ENCODE measurements at places on chromosomes 3 and 15. TPM values are rescaled to one million over a fixed set of nuclear protein-coding genes. Genes with fewer than 3 reads are reported as not detected.
A peak's percentile ranks its signal among the peaks of the same experiment; 100 is the strongest.

- no peak for DNase-seq
Measured at GRCh38 chr15:67013696-67014095, 51.7 kb upstream of the SMAD3 start.

The EPHB3 gene
- total RNA-seq = not detected

- DNase-seq = no peak
Measured at GRCh38 chr3:28863186-28863585, 417.7 kb upstream of the RBMS3 start.

The SNX22 gene
- total RNA-seq = 1.8 TPM

The CHAC1 gene
- total RNA-seq = 21.9 TPM

DNA sequence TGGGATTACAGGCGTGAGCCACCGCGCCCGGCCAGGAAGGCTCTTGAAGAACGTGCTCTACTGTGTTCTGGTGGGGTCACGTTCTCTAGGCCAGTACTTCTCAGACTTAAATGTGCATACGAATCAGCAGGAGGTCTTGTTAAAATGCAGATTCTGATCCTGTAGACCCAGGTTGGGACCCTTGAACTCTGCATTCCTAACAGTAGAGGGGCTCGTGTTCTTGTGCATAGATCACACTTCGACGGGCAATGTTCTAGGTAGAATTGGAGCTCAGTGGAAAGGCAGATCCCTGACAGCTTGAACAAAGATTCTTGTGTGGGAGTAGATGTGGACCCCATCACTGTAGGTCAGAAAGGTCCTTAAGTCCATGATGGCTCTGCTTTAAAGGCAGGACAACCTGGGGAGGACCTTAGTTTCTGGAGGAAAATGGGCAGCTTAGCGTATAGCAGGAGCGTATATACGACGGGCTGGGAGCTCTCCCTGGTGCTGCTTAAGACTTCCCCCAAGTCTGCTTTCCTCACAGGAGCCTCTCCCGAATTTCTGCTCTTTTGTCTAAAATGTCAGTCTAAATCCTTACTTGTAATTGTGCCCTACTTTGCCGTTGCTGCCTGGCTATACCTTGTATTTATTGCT, 16.9 kb upstream of the FAM81A start:
- DNase-seq = no peak

DNA sequence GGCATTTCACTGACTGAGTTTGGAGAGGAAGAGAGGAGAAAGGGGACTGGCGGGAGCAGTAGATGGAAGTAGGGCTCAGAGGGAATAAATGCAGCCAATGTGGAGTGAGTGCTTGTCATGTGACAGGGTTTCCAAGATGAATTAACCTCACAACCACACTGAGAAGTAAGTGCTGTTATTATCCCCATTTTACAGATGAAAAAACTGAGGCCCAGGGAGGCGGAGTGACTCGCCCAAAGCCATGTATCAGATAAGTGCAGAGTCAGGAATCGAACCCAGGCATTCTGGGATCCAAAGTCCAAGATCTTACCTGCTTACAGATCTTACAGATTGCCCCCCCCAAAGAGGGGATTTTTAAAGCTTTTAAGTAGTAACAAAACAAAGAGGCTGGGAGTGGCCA, 207.2 kb downstream of the SHQ1 start:
- DNase-seq = no peak

- peak; percentile 35 for DNase-seq
Measured at GRCh38 chr3:129936757-129937156, 37.8 kb upstream of the TRH start.

The TICRR gene
- total RNA-seq = 29.2 TPM

DNA sequence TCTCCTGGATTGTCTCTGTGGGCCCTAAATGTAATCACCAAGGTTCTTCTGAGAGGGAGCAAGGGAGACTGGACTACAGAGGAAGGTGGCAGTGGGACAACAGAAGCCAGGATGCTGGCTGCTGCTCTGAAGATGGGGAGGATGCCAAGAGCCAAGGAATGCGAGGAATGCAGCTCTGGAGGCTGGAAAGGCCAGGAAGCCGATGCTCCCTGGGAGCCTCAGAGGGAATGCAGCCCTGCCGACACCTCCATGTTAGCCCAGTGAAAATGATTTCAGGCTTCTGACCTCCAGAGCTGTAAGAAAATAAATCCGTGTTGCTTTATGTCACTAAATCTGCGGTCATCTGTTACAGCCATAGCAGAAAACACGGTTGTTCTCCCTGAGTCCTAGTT, 44.1 kb downstream of the UMPS start:
- no peak for DNase-seq

DNA sequence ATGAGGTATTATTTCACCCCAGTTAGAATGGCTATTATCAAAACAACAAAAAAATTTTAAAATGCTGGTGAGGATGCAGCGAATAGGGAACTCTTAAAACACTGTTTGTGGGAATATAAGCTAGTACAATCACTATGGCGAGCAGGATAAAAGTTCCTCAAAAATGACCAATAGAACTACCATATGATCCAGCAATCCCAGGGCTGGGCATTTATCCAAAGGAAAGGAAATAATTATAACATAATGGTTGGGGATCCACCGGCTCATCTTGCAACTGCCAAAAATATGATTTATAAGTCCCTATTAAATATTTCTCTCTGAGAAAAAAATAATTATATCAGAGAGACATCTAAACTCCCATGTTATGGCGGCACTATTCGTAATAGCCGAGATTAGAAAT, 127.6 kb upstream of the MME start:
- no peak for DNase-seq

The PLA2G4E gene
- total RNA-seq = not detected

GRCh38 chr3:96354742-96355141, 459.7 kb upstream of the EPHA6 start:
- no peak for DNase-seq

The CLDN16 gene
- total RNA-seq = not detected

DNA sequence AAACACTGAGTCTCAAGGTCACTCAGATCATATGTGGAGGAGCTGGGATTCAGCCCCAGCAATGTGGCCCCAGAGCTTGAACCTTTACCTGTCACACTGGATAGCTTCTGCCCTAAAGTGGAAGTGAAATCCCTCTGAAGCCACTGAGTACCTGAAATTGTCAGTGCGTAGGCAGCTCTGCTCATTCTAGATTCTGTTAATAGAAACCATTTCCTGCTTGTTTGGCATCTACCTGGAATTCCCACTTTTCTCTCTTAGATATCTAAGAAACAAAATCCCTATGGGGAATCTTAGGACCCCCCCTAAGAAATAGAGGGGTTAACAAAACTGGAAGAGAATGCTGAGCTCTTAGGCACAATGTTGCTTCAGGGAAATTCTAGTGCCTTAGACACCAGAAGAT, 29.8 kb downstream of the FBXL22 start:
- no peak for DNase-seq

DNA sequence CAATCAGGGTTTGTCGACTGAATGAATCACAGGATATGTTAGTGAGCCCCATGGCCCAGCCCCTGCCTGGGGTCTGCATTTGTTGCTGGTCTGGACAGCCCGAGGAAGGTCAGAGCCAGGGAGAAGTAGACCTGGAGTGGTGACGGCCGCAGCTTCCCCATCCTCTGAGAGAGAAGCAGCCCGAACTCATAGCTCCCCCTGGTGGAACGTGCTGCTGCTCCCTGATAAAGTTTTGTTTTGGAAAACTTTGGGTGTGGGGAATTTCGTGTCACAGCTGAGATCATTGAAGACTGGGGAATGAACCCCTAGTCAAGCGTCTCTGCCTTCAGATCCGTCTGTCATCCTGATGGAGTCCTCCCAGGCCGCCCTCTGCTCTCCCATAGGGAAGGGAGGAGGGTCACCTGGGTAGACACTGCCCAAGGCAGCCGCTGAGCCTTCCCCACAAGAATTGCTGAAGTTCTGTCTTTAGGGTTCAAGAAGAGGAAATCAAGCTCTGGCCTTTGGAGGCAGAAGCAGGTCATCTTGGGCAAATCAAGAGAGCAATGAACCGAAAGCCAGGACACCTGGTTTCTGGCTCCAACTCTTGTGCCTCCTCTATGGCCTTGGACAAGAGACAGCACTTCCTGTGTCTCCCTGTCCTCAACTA, 60.5 kb downstream of the GLDN start:
- DNase-seq = no peak

DNA sequence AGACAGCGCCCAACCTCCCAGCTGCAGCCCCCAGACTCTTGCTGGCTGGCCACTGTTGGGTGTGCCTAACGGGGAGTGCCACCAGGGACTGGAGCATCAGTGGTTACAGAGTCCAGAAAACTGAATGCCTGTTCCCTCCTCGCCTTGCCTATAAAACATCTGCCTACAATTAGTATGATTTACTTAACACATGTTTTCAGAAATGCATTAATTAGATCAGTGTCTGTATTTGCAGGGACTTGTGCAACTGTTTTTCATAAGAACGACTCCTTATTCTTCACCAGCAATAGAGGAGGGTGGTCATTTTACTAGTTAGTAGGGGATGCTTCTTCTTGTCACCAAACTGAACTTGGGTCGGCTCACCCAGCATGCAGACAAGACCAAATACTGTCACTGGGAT, 248.7 kb downstream of the GABRG3 start:
- DNase-seq = no peak

DNA sequence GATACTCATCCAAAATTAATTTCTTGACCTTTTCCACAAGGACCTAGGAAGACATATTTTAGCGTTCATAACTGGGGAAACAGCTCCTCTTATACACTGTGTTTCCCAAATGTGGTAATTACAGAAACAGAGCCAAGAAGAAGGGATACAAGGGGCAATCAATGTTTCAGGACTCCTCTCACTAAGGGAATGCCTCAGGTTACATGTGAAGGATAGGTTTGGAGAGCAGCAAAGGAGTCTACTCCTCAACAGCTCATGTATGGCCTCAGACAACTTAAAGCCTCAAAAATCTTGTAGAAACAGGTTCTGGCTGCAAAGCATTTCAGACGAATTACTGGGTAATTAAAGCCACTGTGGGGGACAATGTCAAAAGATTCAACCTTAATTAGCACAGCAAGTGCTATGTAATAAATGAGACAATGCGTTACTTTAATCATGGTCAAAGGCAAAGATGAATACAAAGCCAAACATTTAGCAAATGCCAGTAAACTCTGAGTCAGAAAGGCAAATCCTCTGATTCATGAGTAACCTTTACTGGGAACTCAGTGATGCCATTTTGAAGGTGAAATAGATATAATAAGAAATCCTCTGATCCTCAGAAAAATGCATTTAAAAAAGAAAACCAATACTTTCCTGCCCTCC, 1111.2 kb downstream of the TUSC7 start:
- no peak for DNase-seq

DNA sequence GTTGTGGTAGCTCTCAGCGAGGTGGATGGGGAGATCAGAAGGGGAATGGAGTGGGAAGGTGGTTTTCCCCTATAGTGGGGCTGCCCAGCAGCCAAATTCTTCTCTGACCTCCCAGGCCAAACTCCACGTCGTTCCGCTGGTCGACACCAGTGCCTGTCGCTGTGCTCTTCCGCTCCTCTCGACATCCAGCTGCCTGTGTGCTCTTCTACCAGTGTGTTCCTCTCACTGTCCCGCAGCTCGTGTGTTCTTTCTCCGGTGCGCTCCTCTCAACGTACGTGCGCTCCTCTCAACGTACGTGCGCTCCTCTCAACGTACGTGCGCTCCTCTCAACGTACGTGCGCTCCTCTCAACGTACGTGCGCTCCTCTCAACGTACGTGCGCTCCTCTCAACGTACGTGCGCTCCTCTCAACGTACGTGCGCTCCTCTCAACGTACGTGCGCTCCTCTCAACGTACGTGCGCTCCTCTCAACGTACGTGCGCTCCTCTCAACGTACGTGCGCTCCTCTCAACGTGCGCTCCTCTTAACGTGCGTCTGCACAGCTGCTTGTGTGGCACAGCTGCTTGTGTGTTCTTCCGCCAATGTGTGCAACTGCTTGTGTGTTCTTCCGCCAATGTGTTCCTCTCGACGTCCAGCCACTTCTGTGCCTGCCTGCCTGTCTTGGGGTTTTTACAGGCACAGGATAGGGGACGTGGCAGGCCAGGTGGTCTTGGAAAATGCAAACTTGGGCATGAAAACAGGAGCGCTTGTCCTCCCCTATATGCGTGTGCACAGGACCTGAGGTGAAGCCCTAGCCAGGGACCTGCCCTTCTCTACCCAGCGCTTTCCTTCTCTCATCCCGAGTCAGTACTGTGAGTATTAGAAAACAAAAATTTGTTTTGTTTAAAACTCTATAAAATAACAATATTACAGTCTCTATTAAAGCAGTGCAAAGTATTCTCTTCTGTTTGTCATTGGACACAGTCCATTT, 991.1 kb downstream of the GBE1 start:
- no peak for DNase-seq

The HES1 gene
- total RNA-seq = not detected

DNA sequence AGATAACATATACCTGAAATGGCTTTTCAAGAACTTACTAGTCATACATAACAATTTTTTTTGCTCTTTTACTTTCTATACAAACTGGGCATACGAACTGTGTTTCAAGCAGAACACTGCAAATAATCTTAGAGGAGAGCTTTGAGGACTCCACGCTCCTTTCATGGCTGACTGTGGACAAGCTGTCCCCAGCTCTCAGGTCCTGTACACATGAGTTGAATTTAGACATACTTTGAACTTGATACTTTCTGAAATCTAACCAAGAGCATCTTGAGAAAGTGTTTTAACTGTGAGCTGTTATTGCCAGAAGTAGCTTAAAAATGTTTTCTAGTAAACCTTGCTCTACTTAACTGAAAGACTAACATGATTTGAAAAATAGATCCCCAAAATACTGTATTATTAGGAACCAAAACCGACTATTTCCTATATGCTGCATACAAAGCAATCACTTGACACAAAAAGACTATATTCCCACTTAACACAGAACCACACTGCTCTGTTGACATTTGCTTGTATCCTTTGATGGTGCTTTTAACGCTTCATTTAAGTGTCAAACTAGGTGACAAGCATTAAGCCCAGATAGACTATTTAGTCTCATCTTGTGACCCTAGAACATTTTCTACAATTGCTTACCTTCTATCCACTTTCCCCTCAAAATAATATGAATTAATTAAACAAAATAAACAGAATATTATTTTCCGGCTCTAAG, 755.8 kb downstream of the ROBO1 start:
- no peak for DNase-seq

DNA sequence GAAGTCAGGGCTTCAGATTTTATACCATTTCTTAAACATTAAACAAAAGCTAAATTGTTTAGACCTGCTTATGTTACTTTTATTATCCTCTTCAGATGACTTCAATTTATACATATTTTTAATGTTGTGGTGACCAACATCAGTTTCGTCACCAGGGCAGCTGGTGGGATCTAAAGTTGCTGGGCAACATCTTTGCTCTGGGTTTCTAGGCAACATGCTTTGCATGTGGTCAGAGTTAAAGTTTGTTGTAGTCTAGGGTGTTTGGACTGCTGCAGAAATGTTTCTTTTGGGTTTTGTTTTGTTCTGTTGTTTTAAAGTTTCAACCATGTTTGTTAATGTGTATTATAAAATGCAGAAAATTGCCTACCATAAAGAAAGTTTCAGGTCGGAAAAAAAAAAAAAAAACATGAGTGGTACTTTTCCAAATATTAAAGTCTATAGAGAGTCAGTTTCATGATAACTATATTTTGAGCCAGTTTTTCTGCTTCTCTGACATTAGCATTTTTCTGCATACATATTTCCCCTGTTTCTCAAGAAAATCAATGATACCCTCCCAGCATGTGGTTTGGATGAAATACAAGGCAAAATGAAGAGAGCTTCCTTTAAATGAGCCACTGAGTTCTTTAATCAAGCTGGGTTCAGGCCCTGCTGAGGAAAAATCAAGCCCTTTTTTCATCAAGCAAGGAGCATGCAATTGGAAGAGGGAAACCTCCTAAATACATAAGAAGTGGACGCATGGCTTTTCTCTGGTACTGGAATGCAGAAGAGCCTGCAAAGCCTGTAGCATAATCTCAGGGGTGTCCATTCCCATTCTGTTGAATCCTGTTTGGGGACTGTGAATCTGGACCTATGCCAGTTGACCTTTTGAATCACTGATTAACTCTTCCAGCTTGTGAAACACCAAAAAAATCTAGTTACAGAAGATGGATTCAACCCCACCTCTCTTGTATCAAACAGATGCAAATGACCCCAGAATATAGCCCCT, 35.0 kb upstream of the VGLL3 start:
- no peak for DNase-seq
